ENCODE measurements at places on chromosomes 7 and 10.

DNA sequence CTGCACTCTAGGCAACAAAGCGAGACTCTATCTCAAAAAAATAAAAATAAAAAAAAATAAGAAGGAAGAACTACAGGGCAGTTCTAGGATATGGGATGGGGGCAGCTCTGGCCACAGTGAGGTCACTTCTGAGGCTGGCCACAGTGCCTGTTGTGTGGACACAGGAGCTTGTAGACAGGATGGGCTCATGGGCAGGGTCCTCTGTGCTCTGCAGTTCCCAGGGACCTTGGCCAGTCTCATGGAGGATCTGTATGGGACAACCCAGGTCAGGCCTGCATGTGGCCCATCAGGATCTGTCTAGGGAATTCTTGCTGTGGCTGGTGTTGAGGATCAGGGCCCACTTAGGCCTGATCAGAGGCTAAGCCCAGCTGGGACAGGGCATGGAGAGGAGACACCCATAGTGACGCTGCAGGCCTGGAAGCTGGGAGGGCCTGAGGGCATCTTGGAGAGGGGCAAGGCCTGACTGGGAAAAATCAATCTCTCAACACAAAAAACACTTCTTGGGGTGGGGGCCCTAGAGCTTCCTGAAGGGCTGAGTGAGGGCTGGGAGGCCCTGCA is 19.4 kb upstream of the PAX2 start:
- DNase-seq: no peak

GRCh38 chr7:95298091-95298490 is 26.2 kb downstream of the PON1 start:
- DNase-seq: no peak

- DNase-seq: no peak
Measured at GRCh38 chr10:27736396-27736795, 9.2 kb downstream of the MKX start.

DNA sequence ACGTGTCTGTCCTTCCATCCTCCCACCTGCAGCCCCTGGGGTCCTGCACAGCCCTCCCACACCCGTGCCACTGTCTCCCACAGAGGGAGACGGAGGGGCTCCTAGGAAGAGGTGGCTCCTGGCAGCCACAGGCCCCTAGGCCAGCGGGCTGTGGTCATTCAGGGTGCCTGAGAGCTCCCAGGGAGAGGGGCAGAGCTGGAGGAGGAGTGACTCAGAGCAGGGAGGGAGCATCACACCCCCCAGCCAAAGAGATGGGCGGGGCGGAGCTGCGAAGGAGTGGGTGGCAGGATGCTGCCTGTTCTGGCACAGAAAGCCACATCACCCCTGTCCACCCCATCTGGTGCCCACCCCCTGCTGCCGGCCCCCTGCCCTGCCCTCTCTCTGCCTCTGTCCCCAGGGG is 50.5 kb downstream of the STK32C start:
- DNase-seq: no peak

GRCh38 chr7:98088109-98088508 is 18.6 kb upstream of the LMTK2 start:
- DNase-seq: no peak

Data from NCI-H1092 (cell line).